NCI-H446 treated with DMSO at 0.1 percent for 48 hours (cell line): ENCODE measurements at places on chromosomes 1 and 21.

DNA sequence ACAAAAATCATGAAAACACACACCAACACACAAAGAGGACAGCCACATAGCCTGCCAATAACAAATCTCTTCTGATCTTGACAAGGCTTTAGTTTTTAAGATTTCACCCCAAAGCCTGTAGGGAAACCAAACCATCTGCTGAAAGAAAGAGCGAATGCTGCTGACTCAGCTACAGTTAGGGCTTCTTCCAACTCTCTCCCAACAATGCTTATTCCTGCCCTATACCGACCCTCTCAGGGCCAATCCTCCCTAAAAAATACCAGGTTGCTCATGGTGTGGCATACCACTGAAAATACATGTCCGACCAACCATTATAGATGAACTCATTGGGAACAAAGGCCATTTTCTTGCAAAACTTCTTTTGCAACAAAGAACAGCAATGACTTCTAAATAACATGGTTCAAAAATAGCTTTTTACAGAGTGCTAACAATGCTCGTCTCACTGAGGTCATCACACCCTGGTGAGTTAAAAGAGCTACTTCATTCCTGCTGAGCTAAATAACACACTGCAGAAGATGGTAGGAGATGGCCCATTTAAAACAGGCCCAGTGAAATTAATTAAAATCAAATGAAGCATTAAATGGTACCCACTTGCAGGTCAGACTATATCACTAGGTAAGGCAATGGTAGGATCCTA, 86.1 kb downstream of the KIAA0319L start:
- DNase-seq, result no peak

- DNase-seq, result no peak
Observed at GRCh38 chr1:76303340-76303717, 228.8 kb downstream of the ST6GALNAC3 start.

GRCh38 chr1:94578856-94579255, 37.3 kb upstream of the F3 start:
- no peak for DNase-seq

DNA sequence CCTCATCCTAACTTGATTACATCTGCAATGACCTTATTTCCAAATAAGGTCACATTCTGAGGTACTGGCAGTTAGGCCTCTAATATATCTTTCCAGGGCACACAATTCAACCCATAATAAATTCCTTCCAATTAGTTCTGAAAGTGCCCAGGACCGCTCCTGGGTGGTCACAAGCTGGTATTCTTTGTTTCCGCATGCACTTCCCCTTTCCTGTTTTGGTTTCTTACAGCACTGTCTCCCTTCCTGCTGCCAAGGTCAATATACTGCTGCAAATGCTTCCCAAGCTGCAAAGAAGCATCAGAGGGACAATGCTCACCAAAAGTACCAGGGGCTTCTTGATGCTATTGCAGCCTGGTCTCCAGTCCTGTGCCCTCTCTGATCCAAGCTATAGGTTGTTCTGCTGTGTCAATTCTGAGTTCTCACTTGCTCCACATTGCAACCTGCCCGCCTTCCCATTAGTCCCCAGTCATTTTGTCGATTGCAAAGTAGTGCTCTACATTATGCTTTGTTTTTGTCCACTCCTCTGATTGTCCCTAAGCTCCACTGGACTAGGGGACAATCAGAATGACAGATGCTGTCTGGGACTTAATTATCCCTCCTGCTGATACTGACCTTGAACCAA, 13.9 kb upstream of the XPR1 start:
- no peak for DNase-seq

GRCh38 chr21:44351535-44352252, 1.7 kb upstream of the TRPM2 start:
- DNase-seq, result no peak

GRCh38 chr1:198649968-198650338, 11.1 kb downstream of the PTPRC start:
- DNase-seq, result no peak

DNA sequence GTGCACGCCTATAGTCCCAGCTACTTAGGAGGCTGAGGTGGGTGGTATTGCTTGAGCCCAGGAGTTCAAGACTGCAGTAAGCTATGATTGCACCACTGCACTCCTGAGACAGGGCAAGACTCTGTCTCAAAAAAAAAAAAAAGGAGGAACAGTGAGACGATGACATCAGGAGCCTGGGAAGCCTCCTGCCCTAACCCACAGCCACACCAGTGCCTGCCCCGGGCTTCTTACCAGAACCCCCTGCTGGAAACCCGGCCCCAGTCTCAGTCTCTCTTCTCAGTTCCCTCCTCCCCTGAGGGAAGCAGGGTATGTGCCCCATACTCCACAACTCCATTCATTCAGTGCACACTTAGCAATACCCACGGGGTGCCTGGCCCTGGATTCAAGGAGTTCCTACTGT, 9.1 kb downstream of the COL8A2 start:
- no peak for DNase-seq

- DNase-seq, result no peak
Observed at GRCh38 chr1:31400393-31400792, 12.6 kb upstream of the SERINC2 start.
